ENCODE measurements at places on chromosomes 3 and 15.

- no peak for DNase-seq
Observed at GRCh38 chr15:73375755-73376305, 7.1 kb upstream of the HCN4 start.

GRCh38 chr3:60703008-60703407 lies 548.2 kb downstream of the FHIT start:
- no peak for DNase-seq

GRCh38 chr3:13251166-13251903 lies 168.8 kb downstream of the NUP210 start:
- DNase-seq, result no peak

GRCh38 chr15:51830276-51830806 lies 888 bp downstream of the TMOD3 start:
- no peak for DNase-seq

DNA sequence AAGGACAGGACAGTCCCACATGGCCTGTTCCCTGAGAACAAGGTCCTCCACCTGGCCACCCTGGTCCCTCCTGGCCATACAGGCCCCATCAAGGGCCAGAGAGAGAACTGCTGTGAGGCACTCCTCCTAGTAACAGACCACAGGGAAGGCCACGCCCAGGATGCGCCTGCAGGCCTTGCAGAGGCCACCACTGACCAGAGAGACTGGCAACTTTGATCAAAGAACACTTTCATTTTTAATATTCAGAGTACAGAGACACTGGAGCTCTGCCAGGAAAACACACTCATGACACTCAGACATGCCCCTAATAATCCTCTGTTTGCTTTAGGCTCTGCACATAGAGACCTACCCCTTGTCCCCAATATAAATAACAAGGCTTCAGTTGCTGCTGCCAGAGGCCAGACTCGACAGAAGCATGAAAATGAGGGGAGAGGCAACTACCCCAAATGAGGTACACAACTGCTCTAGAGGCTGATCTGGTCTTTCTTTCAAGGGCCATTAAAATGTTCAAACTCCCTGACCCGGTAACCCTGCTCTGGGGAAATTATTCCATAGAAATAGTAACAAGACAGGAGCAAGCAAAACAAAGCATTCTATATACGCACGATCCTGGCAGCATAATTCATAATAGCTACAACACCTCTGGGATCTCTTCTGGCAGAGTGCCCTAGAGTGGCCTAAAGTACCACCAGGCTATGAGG lies 44.8 kb downstream of the CCDC12 start:
- DNase-seq, result no peak
